ENCODE measurements at places on chromosomes 2 and 18. TPM values are rescaled to one million over a fixed set of nuclear protein-coding genes. Genes with fewer than 3 reads are reported as not detected.

ATG4B gene
- polyA plus RNA-seq: 97.2 TPM

PRKRA gene
- 28.2 TPM for polyA plus RNA-seq

PKP4 gene
- polyA plus RNA-seq: 35.9 TPM

DNA sequence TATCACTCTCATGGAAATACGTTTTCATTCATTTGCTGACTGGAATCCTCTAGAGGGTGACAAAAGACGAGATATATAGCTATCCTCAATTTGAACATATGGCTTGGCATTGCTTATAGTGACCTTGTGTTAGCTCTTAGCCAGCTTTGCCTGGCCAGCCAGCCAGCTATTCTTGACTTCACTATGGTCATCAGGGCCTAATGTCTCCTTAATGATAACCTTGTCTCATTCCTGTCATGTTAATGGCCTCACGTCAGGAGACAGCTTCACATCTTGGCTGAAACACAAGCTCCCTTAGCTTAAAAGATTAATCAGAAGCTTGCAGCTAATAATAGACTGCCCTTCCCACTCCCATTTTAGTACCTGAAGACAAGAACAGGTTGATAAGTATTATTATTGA lies 1517.5 kb upstream of the PIK3C3 start:
- no peak for DNase-seq

DNA sequence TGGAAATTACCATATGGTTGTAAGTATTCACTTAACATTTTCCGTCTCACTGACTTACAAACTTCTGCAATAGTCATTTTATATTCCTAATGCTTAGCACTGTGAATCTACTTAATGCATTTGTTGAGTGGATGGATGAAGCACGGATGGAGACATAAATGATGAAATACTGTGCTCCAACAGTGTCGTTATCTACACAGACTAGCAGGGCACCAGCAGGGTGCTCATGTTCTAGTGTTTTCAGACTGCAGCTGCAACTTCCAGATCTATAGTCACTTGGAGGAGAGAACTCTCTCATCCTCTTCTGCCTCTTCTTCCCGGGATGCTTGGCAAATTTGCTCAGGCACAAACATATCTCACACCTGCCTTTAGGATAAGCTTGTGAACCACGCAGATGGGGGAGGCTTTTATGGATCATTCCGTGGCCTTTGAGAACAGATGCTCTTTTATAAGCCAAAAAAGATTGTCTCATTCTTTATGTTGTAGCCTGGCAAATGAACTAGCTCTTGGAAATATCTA lies 797.7 kb downstream of the MBD2 start:
- no peak for DNase-seq

GRCh38 chr2:58727981-58728656 lies 487.0 kb upstream of the FANCL start:
- no peak for DNase-seq
